NCI-H226 (cell line): ENCODE measurements at places on chromosomes 7 and 10.

DNA sequence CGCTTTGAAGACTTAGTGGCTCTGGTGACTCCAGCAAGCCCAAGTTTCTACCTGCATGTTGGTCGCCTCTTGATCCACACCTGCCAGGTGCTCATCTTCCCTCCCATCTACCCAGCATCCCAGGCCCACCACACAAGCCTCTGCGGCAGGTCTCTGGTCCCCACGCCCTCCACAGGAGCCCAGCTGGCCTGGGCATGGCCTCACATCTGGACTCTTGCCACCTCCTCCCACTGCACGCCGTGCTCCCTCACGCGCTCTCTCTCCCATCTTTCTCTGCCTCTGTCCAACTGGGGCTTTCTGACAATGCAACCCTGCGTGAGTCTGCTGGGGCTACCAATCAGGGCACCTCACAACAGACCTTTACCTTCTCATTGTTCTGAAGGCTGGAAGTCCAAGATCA lies 50.2 kb upstream of the FGFR2 start:
- no peak for DNase-seq

GRCh38 chr10:91410638-91411371 lies 661 bp downstream of the HECTD2 start:
- no peak for DNase-seq

GRCh38 chr7:119397156-119397555 lies 875.8 kb upstream of the KCND2 start:
- no peak for DNase-seq

DNA sequence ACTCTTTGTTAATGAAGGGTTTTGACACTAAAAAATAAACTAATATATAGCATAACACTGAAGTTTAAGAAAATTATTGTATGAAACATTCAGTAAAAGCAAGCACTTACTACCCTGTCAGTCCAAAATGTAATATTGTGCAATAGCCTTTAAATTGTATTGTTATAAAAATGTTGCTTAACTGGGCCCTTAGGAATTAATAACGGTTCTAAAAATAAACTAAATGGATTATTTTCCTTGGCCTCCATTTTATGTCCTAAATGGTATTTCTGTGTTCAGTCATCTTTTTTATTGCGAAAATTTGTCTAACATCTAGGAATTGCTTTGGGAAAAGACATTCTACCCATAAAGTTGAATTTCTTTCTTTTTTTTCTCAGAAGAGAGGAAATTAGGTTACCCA lies 49.0 kb upstream of the ABI1 start:
- DNase-seq: no peak

DNA sequence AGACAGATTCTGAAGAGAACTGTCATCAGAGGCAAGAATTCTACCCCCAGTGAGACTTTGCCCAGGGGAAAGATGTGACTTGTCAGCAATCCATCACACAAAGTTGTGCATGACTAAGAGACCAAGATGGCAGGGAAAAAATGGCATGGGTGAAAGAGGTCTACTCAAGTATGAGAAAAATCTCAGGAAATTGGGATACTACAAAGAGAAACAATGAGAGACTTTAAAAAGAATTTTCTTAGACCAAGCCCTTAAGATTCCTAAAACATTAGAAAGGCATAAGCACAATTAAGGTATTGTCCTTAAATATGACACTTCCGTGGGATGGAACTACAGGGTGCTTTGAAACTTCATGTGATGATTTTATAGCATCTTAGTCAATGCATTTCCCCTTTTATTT lies 45.6 kb upstream of the PDE1C start:
- DNase-seq: peak; percentile 89

DNA sequence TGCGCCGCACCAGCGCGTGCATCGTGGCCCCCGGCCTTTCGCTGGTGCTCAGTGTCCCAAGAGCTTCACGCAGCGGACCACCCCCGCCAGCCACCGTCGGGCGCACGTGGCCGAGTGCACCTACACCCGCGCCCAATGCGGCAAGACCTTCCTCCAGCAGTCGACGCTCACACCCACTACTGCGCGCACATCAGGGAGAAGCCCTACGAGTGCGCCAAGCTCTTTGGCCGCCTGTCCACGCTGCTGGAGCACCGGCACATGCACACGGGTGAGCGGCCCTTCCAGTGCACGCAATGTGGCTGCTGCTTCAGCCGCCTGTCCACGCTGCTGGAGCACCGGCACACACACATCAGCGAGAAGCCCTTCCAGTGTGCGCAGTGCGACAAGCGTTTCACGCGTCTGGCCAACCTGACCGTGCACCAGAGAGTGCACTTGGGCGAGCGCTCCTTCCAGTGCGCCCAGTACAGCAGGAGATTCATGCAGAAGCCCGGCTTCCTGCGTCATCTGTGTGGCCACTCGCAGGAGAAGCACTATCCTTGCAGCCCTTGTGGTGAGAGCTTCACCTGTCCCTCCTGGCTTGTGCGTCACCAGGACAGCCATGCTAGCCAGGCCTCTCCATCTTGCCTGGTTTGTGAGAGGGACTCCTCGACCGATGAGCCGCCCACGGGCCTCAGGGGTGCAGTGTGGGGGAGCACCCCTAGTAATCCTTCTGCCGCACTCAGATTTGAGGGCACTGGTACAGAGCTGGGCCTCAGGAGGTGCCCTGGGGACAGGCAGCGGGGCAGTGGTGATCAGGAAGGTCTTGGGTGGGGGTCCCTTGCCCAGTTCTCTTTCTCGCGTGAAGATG lies 32.9 kb downstream of the ZNF783 start:
- no peak for DNase-seq

- DNase-seq: peak; percentile 30
Measured at GRCh38 chr7:33773053-33773452, 132.3 kb upstream of the BMPER start.

GRCh38 chr7:107224374-107225223 lies 55.8 kb downstream of the HBP1 start:
- DNase-seq: no peak

DNA sequence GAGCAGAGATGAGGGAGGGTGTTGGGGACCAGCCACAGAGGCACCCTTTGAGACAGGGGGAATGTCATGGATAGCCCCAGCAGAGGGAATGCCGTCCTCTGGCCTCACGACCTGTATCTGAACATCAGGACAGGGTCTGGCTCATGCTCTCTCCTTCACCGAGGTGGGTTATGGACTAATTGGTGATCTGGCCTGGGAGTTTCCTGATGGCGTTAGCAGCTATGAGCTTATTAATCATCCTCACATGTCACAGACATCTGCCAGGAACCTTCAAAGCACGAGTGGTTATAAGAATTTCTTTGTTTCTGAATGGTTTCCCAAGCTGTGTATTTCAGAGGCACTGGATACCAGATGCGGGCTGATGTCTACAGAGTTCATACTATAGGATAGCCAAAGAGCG lies 6.9 kb downstream of the CPA4 start:
- no peak for DNase-seq
